Liver (tissue), 10 donors: ENCODE measurements at places on chromosomes 1 and 21. TPM values are rescaled to one million over a fixed set of nuclear protein-coding genes. Genes with fewer than 3 reads are reported as not detected.
A peak's percentile ranks its signal among the peaks of the same experiment; 100 is the strongest.

DNA sequence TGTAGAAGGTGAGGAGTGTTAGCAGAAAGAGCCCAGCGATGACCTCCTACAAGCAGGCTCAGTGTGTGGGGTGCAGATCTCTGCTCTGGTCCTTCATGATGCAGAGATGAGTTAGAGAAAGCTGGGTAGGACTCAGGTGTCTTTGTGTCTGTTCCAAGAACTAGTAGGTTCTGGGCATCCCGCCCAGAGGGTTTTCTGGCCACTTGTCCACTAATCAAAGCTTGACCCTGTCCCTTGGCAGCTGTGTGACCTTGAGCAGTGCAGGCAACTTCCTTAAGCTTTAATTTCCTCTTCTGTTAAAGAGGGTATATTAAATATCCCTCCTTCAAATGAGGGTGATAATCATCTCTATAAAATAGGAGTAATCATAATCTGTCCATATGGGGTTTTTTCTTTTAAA lies 54.7 kb upstream of the WNT4 start:
- no peak for DNase-seq

GRCh38 chr1:162709132-162709860 lies 77.0 kb downstream of the DDR2 start:
- DNase-seq, result no peak

DNA sequence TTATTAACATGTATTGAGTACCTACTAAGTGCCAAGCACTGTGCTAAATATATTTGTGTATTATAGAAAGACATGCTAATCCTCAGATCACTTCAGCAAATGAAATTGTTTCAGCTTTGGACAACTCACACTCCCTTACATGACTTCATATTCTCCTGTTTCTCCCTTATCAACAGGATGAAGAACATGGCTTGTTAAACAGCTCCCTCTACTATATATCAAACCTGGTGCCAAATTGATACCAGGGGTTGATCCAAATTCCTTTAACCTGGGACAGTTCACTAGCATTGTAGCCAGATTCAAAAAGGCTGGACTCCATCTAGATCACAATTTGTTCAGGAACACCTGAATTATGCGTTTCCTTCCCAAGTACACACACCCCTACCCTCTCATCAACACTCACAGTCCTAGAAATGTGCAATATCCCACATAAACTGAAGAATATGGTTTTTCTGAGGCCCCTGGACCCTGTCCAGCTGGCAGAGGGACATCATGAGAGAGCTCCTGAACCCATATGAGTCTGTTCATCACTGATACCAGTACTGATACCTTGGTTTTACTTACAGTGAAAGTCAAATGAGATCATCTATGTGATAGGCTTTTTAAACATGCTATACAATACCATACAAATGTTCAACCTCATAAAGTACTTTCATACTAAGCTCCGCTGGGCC lies 47.0 kb upstream of the PALMD start:
- no peak for DNase-seq

DNA sequence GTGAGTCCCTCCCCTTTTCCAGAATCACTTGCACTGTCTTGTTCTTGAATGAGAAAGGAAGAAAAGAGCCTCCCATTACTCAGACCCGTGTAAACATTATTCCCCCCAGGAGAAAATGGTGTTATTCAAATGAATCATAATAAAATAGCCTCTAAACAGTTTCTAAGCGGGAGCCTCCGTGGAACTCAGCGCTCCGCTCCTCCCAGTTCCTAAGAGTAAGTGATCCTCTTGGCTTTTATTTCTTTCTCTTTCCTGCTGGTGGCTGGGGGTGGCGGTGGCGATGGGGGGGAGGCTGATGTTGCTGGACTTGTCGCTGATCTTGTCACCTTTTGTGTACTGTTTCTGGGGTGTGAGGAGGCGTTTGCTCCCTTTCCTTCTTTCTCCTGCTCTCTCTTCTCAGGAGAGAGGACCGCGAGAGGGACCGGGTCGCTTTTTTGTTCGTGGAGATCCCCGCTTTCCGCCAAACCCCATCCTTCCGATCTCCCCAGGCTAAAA lies 781 bp downstream of the PROX1 start:
- no peak for DNase-seq

DNA sequence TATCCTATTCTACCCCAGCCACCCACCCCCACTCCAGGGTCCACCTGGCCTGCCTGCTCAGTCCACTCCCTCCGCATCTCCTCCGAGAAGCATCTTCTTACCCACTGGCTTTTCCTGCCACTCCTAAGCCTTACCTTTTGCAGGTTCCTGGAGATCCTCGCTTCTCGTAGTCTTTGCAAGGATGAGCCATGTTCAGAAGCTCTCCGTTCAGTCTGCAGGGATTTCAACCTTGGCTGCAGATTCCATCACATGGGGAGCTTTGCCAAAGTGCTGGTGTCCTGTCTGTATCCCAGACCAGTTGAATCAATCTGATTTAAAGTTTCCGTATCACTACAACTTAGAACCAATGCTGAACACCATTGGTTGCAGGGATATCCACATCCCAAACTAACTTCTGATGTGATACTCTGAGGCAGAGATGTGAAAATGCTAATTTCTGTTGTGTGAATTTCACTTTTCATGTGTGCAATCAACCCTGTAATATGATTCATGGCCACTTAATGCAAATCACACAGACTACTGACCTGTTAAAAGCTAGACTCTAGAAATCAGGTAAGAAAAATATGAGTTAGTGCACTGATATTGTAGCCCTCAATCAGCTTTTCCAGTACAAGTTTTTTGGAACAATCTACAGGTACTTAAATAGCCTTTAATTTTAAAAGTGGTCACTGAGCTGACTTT lies 61.9 kb downstream of the CAPN2 start:
- no peak for DNase-seq

- no peak for DNase-seq
These were observed 1.5 kb downstream of the B4GALT2 start for GRCh38 chr1:43980255-43981134.

Gene TEDDM1
- total RNA-seq, result not detected

DNA sequence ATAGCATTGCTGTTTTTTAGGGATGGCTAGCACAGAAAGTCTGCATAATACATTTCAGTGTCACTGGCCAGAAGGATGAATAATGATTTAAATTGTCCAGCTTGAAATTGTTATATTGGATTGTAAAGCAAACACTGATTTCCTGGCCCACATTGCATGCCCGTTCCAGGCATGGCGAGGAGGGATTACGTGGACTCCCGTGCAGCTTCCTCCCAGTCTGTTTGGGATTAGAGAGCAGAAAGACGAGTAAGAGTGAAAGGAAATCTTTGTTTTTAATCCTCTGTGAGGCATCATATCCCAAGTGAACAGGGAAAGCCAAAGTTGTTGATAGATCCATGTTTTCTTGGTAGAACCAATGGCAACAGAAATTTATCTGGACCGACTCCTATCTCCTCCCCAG lies 8.4 kb downstream of the TRIM58 start:
- DNase-seq, result no peak

DNA sequence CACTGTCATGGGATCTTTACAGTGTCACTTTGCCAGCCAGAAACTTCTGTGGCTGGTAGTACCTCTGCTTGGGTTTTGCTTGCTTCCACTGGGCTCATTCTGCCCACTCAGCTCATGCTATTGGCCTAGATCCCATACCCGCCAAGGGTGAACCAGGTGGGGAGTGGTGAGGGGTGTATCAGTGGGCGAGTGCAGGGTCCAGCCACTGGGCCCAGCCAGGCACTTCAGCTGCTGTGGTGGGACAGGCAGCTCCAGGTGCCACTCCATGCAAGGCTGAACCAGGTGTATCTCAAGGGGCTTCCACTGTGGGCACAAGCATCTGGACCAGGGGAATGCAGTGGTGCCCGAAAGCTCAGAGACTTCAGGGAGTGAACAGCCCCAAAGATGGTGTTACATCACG lies 398.2 kb downstream of the NCAM2 start:
- DNase-seq, result no peak

DNA sequence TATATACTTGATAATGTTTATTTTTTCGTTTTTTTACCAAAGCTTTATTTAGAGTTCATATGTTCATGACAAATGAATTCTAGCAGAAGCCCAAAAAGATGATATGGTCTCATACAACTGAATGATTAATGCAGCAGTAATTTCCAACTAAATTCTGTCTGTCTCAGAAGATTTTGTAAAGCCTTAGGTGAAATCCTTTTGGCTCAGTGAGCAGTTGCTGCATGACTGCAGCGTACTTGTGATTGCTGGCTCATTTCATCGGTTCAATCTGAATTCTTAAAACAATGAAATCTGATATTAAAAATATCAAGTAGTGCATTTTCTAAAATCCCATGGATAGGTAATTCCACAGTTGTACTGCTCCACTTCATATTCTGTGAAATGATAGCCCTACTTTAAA lies 73.2 kb downstream of the AK5 start:
- no peak for DNase-seq

Gene CRNN
- 0.05 TPM for total RNA-seq

DNA sequence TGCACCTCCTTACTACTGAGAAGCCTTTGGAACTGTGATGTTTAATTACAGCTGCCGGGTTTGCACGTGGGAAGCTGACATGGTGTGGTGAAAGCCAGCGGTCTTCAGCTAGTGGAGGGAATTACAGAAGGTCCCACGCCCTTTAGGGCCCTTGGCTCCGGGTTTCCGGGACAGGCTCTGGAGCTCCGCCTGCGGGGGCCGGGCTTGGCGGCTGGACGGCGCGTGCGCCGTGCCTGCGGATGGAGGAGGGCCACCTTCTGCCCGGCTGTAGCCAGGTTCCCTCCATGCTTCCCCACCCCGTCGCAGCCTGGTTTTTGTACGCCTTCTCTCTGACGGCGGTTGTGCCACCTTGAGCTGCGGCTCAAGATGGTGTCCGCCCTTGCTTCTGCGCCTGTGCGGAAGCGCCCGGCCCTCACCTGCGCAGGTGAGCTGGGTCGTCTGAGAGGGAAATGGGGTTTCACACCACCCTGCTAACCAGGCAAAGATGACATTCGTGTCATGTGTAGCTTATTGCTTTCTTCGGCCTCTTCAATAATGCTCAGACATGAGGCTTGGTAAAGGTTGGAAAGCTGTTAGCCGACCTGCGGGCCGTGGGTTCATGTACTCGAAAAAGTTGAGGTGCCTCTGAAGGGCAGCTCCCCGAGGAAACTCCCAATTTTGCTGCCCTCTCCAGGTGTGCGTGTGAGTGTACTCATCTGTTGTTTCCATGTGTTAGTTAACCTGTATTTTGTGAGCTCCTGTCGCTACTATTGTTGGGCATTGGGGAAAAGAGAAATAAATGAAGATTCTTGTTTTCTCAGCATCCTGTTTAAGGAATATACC lies 36.6 kb upstream of the OPRD1 start:
- DNase-seq, result peak; percentile 72

- DNase-seq, result no peak
These were observed 43.4 kb upstream of the RHOU start for GRCh38 chr1:228691926-228692325.

DNA sequence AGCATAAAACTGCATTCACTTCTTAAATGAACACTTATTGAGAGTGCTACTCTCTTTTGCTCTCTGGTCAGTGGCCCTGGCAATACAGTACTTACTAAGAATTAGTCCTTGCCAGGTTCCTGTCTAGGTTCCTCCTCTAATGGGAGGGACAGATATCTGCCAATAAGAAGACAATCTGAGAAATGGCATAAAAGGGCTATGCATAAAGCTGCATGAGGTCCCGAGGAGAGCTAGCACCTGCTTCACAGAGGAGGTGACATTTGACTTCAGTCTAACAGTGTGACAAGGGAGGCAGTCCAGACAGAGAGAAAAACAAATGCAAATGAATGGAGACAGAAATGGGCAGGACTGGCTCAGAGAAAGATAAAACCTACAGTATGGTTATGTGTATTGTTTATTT lies 357.1 kb upstream of the SGIP1 start:
- DNase-seq, result no peak

Gene DEPDC1
- total RNA-seq, result 18.3 TPM

DNA sequence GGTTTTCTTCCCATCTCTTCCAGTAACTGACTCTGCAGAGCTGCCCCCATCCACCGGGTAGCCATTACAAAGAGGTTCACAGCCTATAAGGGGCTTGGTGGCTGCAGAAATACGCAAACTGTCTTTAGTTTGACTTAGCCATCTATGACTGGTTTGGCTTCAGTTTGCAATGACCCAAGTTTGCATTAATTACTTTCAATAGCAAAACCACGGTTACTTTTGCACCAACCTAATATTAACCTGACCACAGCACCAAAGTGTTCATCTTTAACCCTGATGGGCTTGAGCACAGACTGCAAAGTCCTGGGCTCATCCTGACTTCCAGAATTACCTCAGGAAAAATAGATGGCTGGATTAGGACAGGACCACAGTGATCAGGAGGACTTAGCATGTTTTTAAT lies 2.2 kb upstream of the HAO2 start:
- no peak for DNase-seq

Gene RGS4
- total RNA-seq, result 0.84 TPM

DNA sequence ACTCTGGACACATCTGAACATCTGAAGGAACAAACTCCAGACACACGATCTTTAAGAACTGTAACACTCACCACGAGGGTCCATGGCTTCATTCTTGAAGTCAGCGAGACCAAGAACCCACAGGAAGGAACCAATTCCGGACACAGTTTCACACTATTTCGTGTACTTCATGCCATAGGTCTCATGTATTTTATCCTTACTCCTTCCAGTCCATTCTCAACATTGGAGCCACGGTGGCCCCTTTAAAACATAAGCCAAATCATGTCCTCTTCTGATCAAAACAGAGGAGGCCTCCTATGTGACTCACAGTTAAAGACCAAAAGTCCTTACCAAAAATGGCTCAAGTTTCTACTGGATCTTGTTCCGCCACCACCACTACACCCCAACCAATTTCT lies 29.8 kb upstream of the RCOR3 start:
- no peak for DNase-seq

DNA sequence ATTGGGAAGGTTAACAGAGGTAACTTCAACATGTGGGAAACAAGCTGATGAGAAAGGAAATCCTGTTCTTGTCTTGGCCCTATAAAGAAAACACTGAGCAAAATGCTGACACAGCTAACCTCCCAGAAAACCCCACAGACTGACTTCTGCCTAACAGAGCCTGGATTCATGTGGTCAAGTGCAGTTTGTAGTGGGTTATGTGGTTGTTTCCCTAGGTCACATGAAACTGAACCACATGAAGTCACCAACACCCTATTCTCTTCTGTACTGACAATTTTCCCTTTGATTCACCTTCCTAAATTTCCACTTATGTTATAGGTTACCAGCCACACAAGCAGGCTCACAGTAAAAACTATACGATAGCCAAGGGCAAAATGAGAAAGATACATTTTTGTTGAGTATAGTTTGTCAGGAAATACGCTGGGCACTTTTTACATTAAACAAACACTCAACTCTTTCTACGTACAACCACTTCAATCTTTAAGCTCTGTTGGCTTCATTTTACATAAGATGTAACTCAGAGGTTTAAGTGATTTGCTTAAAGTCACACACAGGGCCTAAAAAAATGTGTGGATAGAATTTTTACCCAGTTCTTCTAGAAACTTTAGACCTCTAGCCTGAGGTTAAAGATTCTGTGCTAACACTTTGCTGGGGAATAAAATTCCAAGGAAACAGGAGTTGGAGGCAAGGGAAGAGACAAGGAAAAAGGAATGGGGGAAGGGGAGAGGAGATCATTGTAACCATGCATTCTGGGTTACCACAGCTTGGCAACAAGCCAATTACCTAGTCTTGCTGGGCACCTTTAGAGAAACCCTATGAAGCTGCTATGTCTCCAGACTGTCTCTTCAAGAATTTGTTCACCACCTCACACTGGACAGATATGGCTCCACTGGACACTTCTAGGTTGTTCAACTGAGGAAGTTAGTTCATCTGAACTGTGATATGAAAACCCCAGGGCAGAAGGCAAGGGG lies 601.6 kb upstream of the USP24 start:
- no peak for DNase-seq

Gene ZSCAN20
- total RNA-seq, result 1.8 TPM

Gene PCAT6
- total RNA-seq, result not detected
